ENCODE measurements at places on chromosomes 3 and 15. TPM values are rescaled to one million over a fixed set of nuclear protein-coding genes. Genes with fewer than 3 reads are reported as not detected.

- no peak overlapping the region for H3K4me3 ChIP-seq
- no peak for DNase-seq
- H3K27me3 ChIP-seq: no peaks in the 10 kb centered on the region
- no peaks in the 10 kb centered on the region for H3K36me3 ChIP-seq
- H3K4me1 ChIP-seq: peaks cover 5% of the 10 kb centered on the region
These were observed 173.8 kb downstream of the TCF12 start for GRCh38 chr15:57092252-57092651.

DNA sequence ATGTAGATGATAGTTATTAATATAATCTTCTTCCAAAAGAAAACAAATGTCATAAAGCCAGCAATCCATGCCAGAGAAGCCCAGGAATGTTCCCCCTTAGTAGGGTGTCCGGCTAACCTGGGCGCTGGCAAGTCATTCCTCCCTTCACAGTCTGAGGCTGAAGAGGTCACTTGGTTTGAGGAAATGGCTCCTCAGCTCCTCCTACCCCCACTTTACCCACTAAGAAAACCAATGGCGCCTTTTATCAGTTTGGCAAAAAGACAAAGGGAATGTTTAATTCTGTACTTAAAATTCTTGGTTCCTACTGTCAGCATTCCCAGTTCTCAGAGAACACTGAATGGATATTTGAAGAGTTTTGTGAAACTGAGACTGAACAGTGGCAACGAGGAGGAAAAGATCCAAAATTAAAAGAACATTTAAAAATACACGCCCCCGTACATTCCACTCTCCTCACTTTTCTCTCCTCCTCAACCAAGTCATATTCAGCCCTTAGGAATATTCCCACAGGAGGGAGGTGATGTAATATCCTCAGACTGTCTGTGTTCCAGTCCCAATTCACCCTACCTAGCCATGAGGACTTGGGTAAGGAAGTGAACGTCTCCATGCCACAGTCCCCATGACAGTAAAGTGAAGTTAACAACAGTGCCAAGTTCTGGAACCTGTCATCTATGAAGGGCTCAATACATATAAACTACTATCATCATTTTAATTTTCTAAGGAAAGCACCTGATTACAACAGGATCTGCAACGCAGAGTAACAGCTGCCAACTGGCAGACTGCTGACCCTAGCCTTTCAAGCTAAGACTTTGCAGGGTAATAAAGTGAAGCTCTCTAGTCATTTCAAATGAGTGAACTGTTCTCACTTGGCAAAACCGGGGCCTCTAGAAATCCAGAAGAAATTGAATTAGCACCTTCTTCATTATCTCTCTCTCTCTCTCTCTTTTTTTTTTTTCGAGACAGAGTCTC is 234.5 kb upstream of the ICE2 start:
- no peaks in the 10 kb centered on the region for H3K4me1 ChIP-seq
- H3K4me3 ChIP-seq: no peak overlapping the region
- H3K36me3 ChIP-seq: no peaks in the 10 kb centered on the region
- DNase-seq: no peak

- no peak overlapping the region for H3K27ac ChIP-seq
- H3K36me3 ChIP-seq: no peaks in the 10 kb centered on the region
- no peak overlapping the region for H3K4me3 ChIP-seq
- no peak for DNase-seq
These were observed 117.0 kb downstream of the FILIP1L start for GRCh38 chr3:99997293-99997692.

The FGD5 gene
- 6.4 TPM for total RNA-seq

Data from sigmoid colon (tissue), 7 donors.